ENCODE measurements at places on chromosomes 3 and 15. TPM values are rescaled to one million over a fixed set of nuclear protein-coding genes. Genes with fewer than 3 reads are reported as not detected.

- no peak for DNase-seq
These were observed 185.2 kb downstream of the ANXA2 start for GRCh38 chr15:60212536-60212935.

DNA sequence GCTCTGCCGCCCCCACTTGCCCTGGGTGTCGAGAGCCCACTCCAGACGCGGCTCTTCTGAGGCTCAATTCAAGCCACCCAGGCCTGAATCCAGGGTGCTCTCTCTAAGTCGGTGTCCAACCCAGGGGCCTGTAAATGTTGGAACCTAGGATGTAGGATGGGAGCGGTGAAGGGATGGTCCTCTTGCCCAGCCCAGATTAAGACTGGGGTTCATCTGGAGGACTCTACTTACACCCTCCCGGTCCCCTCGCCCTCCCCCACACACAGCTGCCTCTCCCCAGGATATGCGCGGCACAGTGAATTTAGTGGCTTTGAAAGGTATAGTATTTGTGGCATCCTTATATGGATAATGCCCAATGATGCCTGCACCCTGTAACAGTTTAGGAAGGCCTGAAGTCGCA is 822 bp upstream of the FBN1 start:
- DNase-seq = no peak

DNA sequence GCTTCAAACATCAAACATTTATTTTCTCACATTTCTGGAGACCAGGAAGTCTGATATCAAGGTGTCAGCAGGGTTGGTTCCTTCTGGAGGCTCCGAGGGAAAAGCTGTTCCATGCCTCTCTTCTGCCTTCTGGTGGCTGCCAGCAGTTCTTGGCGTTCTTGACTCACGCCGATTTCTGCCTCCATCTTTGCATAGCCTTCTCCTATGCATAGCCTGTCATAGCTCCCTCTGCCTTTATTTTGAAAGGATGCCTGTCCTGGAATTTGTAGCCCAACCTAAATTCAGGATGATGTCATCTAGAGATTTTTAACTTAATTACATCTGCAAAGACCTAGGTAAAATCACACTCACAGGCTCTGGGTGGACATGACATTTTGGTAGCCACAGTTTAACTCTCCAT is 70.4 kb downstream of the RGMA start:
- no peak for DNase-seq

DNA sequence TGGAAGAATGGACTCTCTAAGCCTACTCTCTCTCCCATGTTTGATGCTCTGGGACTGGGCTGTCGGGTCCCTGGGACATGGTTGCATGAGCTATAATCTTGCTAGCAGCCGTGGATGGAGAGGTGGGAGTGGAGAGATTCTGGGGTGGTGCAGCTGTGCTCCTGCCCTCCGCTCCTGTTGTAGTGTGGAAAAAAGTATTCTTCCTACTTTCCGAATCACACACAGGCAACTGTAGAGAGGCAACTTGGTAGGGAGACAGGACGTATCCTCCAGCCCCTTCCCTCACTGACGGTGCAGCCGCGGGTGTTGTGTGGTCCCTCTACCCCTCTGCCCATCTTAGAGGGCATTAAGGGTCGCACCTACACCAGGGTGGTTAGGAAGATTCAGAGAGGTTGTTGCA is 281.4 kb upstream of the TLE3 start:
- no peak for DNase-seq

DNA sequence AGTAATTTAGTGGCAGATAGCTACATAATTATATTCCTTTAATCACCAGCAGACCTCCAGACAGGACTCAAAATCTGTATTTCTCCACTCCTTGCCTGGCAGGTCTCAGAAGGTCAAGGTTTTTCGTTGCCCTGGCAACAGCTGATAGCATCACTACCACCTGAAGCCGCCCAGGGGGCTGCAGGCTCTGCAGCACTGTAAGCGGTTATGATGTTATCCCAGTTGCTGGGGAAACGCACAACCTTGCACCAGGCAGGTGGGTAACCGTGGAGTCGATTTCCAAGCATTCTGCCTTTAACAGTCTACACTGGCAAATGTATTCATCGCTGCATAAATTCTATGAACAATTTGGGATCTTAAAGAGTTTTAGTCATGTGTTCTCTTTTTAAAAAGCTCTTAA is 756.3 kb downstream of the NTRK3 start:
- DNase-seq = no peak

Gene BTLA
- not detected for total RNA-seq

- no peak for DNase-seq
These were observed 94.3 kb downstream of the TBC1D2B start for GRCh38 chr15:77983091-77983707.

GRCh38 chr3:178777718-178778411 is 241.6 kb downstream of the KCNMB2 start:
- no peak for DNase-seq

- no peak for DNase-seq
These were observed 205.8 kb upstream of the IL12A start for GRCh38 chr3:159782724-159783421.

DNA sequence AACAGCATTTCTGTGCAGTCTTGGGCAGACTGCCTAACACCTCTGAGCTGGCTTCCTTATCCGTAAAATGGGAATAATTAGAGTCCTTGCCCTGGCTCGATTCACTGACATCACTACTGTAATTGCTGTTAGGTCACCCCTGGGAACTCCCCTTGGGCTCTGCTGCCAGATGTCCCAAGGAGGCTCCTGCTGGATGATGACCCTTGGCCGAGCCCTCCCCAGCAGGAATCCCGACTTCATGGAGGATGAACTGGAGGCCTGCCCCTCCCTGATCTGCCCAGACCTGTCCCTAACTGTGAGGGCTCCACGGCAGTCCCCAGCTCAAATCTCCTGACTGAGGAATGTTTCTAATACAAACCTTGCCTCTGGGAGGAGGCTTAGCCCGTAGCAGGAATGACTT is 18.0 kb downstream of the ESYT3 start:
- DNase-seq = no peak

Gene MYH15
- total RNA-seq = under 0.01 TPM

- no peak for DNase-seq
These were observed 14.6 kb upstream of the DUSP7 start for GRCh38 chr3:52070724-52071621.

Gene PLSCR1
- total RNA-seq = 32.2 TPM
